NCI-H524 (cell line): ENCODE measurements at places on chromosomes 2 and 18.
A peak's percentile ranks its signal among the peaks of the same experiment; 100 is the strongest.

DNA sequence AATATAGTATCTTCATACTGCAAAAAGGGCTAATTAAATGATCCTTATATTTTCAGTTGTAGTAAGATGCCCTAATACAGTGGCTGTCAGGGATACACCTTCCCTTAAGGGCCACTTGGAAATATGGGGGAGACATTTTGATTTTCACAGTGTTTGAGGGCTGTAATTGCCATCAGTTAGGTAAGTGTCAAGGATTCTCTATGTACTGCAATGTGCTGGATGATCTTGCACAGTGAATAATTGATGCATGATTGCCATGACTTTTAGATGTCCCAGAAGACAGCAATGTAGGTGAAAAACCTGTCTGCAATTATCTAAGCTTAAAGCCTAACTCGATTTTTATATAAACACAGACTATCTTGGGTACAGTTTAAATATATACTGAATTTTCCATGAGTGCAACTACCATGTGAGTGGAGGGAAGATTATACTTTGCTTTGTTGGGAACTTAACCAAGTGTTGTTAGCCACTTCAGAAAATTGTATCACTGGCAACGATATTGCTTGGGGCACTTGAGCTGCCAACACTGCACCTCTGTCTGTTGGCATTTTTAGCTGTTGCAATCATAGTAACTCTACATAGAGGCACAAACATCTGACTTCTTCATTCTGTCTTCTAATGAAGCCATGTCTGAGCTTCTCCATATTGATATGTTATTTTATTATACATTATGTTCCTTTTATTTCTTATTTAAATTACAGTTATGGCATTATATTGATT, 45.2 kb downstream of the MAIP1 start:
- no peak for DNase-seq

DNA sequence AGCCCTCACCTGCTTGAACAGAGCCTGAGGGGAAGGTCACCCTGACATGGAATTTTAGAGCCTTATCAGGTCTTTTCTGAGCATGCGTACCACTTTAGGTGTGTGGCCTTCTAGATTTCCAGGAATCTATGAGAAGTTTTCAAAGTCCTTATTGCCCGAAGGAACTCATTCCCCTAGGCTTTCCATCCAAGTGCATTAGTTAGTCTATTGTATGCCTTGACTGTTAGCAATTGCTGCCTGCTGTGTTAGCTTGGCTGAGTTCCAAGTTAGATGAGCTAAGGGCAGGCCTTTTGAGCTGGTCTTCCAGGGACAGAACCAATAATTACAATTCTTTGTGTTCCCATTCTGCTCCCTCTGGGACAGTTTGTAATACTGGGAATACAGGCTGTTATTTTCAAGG, 30.8 kb upstream of the PUM2 start:
- peak; percentile 48 for DNase-seq

DNA sequence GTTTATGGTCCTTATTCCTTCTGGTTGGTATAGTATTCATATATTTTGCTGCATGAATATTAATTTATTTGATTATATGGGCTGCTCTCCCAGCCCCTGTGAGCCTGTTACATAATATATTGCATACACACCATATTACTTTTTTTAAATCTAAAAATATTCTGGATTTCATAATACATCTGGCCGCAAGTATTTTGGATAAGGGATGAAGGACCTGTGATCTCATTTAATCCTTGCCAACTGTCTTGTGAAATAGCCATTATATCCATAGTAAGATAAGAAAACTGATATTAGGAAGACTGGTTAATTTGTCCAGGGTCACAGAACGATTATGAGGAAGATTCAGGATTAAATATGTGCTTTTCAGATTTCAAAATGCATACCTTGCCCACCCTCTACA, 433.6 kb downstream of the LPIN1 start:
- DNase-seq: no peak

DNA sequence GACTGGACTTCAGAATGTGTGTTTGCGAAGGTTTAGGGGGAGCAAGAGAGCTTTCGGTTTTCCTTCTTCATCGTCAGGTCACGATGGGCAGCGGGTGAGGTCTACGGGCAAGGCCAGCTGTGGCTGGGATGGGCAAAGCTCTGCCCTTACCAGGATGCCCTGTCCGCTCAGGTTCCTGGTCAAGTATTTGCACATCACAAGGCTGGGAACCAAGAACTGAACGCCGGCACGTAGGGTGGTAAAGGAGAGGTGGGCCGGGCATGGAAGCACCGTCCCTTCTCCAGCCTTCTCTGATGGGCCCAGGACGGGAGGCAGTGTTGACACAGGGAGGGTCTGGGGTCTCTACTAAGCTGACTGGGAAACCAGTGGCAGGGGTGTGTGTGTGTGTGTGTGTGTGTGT, 50.5 kb upstream of the UBE2F start:
- DNase-seq: no peak

DNA sequence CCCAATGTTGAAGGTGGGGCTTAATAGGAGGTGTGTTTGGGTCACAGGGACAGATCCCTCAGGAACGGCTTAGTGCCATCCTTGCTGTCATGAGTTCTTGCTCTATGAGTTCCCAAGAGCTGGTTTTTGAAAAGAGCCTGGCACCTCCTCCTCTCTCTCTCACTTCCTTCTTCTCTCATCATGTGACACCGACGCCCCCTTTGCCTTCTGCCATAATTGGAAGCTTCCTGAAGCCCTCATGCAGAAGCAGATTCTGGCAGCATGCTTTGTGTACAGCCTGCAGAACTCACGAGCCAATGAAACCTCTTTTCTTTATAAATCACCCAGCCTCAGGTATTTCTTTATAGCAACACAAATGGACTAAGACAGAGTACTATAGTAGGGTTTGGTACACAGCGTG, 100.4 kb upstream of the SH3BP4 start:
- no peak for DNase-seq

GRCh38 chr18:6683112-6683876, 46.2 kb upstream of the ARHGAP28 start:
- no peak for DNase-seq

DNA sequence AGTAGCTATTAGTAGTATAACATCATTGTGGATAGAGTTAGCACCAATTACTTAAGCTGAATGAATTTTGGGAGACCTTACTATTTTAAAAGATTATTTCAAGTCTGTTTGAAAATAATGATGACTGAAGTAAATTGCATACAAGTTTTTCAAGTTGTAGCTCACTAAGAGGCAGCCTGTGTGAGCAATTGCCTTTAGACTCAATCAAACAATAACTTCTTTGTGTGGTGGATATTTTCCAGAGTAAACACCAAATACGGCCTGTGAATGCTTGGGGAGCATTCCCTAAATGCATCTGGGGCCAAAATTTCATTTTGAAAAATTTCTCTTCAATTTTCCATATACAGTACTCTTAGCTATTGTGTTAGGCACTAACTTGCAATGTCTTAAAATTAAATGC, 7.9 kb downstream of the SERPINB12 start:
- DNase-seq: no peak

DNA sequence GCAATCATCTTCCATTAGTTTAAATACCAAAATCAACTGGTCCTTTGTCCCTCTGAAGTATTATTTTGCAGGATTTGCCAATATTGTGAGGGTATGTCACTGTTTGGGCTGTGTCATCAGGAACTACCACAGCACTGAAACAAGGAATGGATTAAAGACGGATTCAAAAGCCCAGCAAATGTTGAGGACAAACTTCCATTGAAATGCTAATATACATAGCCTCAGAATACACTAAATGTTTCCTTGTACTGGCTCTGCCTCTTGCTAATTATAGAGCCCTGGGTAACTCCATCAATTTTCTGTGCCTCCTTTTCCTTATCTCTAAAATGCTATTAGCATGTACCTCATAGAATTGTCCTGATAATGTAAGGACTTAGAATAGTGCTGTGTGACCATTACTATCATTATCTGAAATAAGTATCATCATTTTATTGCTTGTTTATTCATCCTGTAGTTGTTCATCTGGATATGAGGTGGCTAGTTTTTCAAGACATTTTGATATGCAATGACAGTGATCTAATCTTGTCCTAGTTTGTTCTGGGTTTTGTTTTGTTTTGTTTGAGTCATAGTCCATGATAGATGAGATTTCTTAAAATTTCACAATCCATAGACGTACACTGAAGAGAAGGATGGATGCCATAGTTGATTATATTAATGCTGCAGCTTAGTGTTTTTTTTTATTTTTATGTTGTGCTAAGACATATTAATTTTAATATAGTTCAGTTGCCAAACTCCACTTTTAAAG, 333.4 kb upstream of the KCNH7 start:
- DNase-seq: no peak

DNA sequence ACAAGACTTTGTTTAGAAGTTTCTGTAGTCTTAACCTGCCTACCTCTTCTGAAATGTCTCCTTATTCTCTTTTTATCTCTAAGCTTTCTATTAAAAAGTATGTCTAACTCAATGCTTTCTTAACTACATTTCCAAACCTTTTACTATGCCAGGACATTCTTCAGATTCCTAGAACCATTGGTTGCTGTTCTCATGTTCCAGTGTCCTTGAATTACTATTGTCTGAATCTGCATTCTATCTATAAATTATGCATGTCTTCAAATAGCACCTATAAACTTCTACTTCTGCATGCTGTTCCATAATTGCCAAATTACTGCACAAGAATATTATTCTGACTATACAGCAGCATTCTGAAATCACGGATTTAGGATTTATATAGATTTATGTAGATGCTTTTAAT, 166.0 kb upstream of the VWC2L start:
- no peak for DNase-seq

DNA sequence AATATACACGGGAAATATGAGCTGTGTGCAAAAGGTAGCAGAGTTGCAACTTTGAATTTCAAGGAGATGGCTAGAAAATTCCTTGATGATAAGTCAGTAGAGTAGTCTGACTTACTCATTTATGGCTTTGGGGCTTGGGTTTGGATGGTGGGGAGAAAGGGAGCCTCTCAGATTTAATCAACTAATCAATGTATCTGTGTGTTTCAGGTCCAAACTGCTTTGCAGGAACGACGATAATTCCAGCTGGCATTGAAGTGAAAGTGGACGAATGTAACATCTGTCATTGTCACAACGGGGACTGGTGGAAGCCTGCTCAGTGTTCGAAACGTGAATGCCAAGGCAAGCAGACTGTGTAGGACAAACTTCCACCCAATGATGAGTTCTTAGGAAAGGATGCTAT, 164.6 kb downstream of the VWC2L start:
- peak; percentile 52 for DNase-seq

DNA sequence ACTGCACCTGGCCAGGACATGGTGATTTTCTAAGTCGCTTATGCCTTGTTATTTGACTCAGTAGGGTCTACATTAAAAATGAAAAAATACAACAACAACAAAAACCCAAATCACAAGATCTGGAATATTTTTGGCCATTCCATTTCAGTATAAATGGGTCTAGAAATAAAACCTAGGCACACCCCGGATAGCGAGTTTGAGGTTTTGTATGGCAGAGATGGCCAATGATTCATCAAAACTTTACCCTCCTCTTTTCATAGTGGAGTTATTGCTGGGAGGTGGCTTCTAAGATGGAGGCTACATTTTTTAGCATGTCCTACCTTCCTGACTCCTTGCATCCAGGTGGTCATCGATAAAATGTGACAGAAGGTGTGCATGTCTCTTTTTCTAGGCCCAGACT, 49.3 kb upstream of the PELI1 start:
- DNase-seq: no peak

- DNase-seq: peak; percentile 32
These were observed 20.4 kb upstream of the BCL2 start for GRCh38 chr18:63339920-63340484.

- no peak for DNase-seq
These were observed 90.0 kb upstream of the TAF1B start for GRCh38 chr2:9753276-9753600.

DNA sequence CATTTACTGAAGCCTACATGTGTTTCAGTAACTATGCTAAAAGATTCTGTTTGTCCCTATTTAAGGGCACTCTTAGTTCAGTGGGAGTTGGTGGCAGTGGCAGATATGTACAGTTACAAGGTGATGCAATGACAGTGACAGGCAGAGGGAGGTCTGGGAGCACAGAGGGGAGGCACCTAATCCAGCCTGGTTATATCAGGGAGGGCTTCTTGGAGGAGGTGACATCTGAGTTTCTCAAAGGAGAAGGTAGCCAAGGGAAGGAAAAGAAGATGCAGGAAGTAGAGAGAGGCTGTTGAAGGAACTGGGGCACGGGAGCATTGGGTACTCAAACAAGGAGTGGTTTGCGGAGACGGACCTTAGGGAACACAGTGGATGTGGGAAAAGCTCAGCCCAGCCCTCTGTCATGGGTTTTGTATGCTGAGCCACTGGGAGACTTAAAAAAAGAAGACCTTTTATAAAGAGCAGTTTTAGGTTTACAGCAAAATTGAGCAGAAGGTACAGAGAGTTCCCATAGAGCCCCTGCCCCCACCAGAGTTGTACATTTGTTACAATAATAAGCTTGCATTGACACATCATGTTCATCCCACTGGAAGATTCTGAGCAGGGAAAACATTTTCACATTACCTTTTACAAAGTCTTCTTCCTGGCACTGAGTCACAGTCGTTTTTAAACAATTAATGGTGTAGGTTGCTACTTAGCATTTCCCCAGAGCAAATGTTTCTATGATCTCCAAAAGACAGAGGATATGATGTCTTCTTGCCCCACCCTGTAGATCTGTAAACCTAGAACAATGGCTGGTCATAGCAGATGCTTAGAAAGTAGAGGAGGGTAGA, 83.0 kb upstream of the TAF1B start:
- DNase-seq: no peak

- DNase-seq: no peak
These were observed 105.3 kb downstream of the ARL4C start for GRCh38 chr2:234391625-234392024.

DNA sequence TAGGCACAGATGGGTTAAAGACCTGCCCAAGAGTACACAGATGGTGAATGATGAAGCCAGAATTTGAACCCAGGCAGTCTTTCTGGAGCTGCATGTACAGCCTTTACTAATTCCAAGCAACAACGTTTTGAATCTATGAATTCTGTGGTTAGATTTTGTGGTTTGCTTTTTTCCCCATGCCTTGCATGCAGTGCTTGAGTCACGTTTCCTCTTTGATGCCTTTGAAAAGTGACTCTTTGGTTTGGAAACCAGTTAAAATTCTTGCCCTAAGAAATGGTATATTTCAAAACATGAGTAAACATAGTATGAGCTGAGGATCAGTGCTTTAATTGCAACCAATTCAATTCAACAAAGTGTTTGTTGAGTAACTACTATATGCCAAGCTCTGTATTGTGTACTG, 48.2 kb upstream of the PPM1B start:
- no peak for DNase-seq

DNA sequence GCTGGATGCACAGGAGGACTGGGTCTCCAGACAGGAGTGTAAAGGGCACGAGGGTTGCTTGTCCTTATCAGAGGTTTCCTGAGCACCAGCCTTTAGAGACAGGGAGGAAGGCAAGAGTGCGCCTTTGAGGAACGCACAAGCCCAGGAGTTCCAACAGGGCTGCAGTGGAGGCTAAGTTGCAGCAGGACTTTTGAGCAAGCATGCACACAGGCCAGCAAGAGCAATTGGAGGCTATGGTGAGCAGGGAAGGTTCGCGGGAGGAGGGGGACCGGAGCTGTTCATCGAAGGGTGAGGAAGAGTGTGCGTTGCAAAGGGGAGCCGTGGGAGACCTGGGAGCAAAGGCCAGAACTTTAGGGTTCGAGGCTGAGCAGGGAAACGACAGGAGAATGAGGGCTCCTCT, 2.2 kb upstream of the ATOH8 start:
- DNase-seq: no peak

- no peak for DNase-seq
These were observed 45.1 kb downstream of the CDH19 start for GRCh38 chr18:66558773-66559172.
